ENCODE measurements at places on chromosomes 12 and 14. TPM values are rescaled to one million over a fixed set of nuclear protein-coding genes. Genes with fewer than 3 reads are reported as not detected.

Gene CLEC7A
- 0.07 TPM for total RNA-seq

Gene PRKD1
- total RNA-seq = 0.60 TPM

Gene PLCZ1
- total RNA-seq = not detected

Gene C12orf60
- total RNA-seq = 1.9 TPM

Gene TPI1
- total RNA-seq = 893 TPM

Gene SLC25A47
- not detected for total RNA-seq

Gene FBLN5
- 0.28 TPM for total RNA-seq

Gene SPIC
- total RNA-seq = not detected

- no peak for DNase-seq
Measured at GRCh38 chr12:26361964-26362363, 166.6 kb downstream of the SSPN start.

DNA sequence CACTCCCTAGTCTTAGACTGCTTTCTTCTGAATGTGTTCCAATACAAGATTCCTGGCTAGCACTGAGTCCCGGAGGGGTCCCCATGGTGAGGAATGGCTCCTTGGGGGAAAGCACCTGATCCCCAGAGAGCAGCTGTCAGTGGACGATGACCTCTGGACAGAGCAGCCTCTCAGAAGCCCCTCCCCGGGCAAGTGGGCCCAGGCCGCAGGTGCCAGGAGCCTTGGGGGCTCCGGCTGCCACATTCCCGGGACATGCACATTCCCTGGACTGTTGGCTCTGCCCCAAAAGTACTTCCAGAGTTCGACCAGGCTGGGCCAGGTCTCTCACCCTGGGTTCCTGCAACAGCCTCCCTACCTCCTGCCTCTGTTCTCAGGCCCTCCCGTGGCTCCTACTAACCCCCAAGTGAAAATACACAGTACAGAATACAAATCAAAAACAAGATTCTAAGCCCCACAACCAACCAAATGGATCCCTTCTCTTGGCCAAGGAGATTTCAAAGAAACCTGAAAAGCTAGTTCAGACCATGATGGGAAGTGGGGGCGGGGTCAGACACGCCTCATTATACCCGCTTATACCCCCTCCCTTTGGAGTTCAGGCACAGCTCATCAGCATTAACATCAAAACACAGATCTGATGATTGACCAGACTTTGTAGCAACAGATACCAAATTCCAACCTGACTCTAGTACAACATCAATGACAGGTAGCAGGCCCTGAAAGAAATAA, 23.3 kb upstream of the BTBD6 start:
- DNase-seq = no peak

- DNase-seq = peak; percentile 82
Measured at GRCh38 chr12:71303199-71303598, 136.4 kb upstream of the LGR5 start.

DNA sequence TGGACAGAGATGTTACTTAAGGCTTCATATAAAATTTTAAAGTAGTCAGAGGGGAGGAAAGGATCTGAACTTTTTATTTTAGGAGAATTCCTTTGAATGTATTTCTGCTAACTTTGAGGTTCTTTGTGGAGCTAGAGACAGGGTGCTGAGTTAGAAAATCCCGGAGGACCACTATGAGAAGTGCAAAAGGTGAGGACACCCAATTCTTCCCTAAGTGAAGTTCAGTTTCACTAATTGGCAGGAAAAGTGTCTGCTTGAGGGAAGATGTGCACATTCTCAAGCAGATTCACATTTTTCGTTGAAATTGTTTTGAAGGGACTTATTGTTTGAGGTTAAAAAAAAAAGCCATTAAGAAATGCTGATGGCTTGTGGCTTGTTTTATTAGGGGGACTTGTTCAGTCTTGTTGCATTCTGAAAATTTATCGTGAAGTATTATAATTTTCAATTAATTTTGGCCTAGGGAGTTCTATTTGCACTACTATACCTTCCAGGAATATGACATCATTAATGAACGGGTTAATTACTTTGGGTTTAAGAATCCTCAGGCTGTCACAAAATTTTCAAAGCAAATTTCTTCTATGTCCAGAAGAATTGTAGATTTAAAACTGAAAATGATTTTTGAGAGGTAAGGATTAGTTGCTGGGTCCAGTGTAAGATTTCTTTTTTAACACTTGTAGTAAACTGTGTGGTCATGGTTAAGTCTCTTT, 1.8 kb downstream of the PCNX1 start:
- no peak for DNase-seq

GRCh38 chr12:243381-243780, 19.3 kb downstream of the SLC6A13 start:
- no peak for DNase-seq

DNA sequence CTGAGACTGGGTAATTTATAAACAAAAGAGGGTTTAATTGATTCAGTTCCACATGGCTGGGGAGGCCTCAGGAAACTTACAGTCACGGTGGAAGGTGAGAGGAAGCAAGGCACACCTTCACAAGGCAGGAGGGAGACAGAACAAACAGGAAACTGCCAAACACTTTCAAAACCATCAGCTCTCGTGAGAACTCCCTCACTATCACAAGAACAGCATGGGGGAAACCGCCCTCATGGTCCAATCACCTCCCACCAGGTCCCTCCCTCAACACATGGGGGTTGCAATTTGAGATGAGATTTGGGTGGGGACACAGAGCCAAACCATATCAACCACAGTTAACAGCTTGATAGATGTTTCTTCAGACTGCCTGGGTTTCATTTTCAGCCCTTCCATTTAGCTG, 6.2 kb upstream of the GNPNAT1 start:
- no peak for DNase-seq

GRCh38 chr12:57196439-57196838, 20.2 kb upstream of the NXPH4 start:
- no peak for DNase-seq

DNA sequence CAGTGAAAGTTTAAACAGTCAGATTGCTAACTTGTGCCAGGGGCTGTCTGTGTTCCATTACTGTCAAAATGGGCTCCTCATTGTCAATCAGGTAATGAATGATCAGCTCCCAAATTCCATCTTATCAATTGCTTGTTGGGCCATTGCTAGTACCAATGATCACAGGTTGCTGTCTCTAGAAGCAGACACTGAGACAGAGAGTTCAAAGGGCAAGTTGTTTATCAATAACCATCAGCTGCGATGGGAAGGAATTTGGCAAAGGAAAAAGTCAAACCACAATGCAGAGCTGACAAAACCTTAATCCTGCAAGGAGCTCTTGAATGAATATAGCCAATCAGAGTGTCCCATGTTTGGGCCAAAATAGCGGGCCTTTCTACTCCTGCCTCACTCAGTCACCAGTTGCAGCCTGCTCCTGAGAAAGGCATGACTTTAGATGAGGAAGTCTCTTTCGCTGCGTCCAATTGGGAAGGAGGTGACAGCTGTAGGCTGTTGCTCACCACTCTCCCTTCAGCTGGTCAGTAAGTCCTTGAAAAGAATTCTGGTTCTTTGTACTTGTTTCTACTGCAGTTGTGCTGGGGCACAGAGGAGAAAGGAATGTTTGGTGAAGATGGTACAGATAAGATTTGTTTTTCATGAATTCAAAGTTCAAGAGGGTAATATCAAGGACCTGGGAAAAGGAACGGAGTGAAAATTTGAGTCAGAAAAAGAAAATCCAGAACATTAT, 179.2 kb upstream of the PDE3A start:
- DNase-seq = no peak

DNA sequence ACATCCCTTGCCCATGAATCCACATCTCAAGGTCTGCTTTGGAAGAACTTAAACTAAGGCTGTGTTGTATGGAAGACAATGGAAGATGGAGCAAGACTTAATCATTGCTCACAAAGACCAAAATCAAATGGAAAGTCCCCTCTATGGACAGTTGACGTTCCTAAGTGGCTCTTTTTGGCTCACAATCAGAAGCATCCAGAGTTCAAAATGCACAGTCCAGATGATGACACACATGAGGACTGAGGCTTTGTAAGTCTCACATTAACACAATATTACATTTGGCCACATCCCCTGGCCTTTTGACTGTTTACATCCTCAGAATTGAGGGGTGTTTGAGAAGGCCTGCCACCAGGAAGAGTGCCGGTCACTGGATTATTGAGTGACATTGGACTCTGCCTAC, 122.3 kb upstream of the CPM start:
- DNase-seq = no peak

- no peak for DNase-seq
Measured at GRCh38 chr12:105915997-105916759, 222.6 kb downstream of the NUAK1 start.

DNA sequence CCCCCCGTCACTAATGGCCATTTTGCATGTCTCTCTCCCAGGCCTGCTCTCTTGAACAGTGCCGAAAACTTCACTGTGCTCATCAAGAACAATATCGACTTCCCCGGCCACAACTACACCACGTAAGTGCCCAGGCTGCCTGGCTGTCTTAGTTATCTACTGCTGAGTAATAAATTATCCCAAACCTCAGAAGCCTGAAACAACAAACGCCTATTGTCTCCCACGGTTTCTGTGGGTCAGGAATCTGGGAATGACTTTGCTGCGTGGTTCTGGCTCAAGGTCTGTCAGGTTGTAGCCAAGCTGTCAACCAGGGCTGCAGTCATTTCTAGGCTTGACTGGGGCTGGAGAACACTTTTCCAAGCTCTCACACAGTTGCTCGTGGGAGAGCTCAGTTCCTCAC, 32.6 kb downstream of the P2RX7 start:
- DNase-seq = no peak

- no peak for DNase-seq
Measured at GRCh38 chr12:98896938-98897337, 251.8 kb downstream of the APAF1 start.

DNA sequence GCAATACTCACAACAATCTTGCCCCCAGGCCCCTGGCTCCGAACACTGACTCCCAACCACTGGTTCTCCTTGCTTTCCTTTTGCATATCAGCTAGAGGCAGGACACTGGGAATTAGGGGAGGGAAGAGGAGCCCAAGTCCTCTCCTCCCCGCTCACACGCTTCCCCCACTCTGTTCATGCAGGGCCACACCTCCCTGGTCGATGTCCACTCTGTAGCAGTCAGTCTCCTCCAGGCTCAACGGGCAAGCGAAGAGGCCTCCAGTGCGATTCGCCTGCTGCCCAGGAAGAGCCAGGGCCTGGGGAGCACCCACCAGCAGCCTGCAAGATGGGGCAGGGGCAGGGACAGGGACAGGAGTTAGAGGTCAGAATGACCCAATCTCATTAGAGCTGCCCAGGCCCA, 4.8 kb downstream of the ITGA7 start:
- no peak for DNase-seq

- peak; percentile 72 for DNase-seq
Measured at GRCh38 chr12:85836197-85837090, at the start of gene RASSF9. Gene RASSF9 (minus strand): TSS chr12:85836409. CDS start chr12:85836201, 208 bp downstream.

All from foreskin keratinocyte (primary cell).